CD8-positive, alpha-beta memory T cell (primary cell): ENCODE measurements at places on chromosomes 3 and 15. TPM values are rescaled to one million over a fixed set of nuclear protein-coding genes. Genes with fewer than 3 reads are reported as not detected.

- DNase-seq: no peak
Measured at GRCh38 chr15:45100884-45101625, 12.9 kb downstream of the DUOX2 start.

DNA sequence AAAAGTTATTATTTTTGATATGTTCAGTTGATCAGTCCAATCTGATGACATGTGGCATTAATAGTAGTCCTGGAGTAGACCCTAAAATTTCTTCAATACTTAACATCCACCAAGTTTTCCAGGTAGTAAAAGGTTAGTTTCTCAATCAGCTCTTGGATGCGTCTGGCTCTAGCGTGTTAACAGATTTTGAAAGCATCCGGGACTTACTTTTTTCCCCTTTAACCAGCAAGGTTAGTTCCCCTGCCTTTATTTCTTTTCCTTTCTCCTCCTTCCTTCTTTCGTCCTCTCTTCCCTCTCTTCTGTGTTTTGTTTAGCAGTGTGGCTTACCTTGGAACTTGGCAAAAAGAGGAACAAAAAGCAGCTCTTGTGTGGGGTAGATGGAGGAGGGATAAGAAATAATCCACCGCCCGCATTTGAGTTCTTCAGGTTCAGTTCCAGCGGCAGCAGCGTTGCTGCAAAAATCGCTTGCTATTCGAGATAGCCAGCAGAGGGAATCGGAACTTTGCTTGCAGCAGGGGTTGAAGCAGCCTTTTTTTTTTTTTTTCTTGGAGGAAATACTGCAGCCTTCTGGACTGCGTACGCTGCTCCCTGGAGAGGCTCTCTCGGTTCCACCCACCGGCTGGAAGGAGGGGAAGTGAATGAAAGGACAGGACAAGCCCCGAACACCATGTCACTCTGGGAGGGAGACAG lies at the start of gene RBMS3:
TSS of gene RBMS3 (plus strand) at position 668 of the 690 bp plus-strand sequence.
- DNase-seq: no peak

- no peak for DNase-seq
Measured at GRCh38 chr15:100806157-100806556, 73.5 kb upstream of the ALDH1A3 start.

- DNase-seq: no peak
Measured at GRCh38 chr3:107456501-107456900, 66.3 kb upstream of the BBX start.

GRCh38 chr3:29083676-29084075 lies 197.2 kb upstream of the RBMS3 start:
- no peak for DNase-seq

DNA sequence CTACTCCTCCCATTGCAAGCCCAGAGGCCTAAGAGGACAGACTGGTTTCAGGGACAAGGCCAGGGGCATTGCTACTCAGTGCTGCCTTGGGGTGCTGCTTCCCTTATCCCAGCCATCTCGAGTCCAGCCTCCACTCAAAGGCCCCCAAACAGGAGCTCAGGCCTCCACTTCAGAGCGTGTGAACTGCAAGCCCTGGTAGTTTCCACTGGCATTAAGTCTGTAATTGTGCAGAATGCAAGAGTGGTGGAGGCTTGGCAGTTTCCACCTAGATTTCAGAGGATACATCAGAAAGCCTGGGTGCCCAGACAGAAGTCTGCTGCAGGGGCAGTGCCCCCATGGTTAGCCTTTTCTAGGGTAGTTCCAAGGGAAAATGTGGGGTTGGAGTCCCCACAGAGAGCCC lies 192.8 kb upstream of the ST8SIA2 start:
- no peak for DNase-seq

GRCh38 chr15:25849157-25849921 lies 13.8 kb downstream of the ATP10A start:
- DNase-seq: no peak

The FSD2 gene
- total RNA-seq: not detected

The TTC21A gene
- 0.80 TPM for total RNA-seq

The CKMT1B gene
- total RNA-seq: not detected

The TM6SF1 gene
- total RNA-seq: 0.78 TPM
